ENCODE measurements at places on chromosomes 11 and 22. TPM values are rescaled to one million over a fixed set of nuclear protein-coding genes. Genes with fewer than 3 reads are reported as not detected.

Gene OR10D3
- total RNA-seq: not detected

Gene TBX10
- not detected for total RNA-seq

DNA sequence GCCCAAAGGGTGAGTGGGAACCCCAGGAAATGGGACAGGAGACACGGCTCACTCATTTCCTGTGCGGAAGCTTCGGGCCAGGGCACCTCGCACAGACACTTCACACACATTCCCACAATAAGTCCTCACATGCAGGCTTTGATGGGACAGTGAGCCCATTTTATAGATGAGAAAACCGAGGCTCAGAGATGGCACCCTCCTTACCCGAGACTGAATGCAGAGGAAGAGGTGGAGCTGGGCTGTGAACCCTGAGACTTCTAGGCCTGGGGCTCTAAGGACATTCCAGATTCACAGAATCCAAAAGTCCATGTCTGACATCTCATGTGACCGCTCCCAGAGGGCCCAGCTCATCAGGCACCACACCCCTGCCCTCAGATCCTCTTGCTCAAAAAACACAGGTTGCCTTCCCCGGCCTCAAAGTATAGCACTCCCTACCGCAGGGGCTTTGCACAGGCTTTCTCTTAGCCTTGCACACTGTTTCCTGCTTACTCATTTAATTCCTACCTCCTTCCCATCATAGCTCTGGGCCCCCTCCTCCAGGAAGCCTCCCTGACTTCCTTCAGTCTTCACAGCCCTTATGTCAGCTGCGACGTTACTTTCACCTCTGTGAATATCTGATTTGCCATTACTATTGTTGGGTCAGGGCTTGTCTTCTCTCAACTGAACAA lies 57.1 kb upstream of the TCF20 start:
- DNase-seq: no peak

DNA sequence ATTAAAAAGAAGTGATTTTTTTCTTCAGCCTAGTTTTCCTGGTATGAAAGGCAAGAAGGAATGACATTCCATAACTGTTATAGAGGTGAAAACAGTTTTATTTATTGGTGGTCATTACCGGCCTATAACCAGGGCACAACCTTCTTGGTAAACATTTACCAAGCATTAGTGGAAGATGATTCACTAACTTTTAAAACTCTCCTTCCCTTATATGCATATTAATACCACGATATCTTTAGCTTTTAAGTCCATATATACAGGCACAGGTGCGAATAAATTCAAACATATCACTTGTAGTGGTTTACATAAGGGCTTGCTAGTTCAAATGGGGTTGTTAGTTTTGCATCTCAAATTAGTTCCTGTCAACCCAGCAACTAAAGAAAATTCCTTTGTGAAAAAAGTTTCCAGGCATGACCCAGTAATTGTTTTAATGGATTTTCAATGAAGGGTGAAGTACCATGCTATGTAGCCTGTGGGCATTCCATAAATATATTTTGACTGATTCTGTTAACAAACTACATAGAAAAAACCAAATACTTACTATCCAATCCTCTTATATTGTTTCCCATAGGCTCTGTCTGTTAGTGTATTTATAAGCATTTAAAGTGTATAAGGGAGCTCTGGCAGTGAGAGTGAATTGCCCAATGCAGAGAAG lies 30.6 kb upstream of the ROBO3 start:
- DNase-seq: no peak

GRCh38 chr11:77884186-77884828 lies 63.4 kb downstream of the AAMDC start:
- no peak for DNase-seq
